ENCODE measurements at places on chromosomes 4 and X.

GRCh38 chrX:31353095-31353494 is 281.3 kb upstream of the FTHL17 start:
- DNase-seq = no peak

GRCh38 chr4:90127706-90128345 is 632 bp downstream of the CCSER1 start:
- peak; percentile 17 for DNase-seq

DNA sequence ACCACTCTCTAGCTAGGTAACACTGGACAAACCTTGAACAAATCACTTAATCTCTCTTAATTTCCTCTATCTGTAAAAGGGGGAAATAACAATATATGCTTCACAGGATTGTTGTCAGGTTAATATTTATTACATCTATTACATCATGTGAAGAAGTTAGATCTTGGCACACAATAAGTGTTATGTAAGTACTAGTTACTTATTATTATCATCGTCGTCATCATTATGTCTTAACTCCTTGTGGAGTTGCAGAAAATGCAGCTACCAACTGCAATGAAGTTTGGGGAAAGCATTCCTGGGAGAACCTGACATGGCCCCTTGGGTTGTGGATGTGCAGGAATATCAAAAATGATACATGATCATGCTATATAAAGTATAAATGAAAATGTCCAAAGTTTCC is 4.8 kb upstream of the JCHAIN start:
- no peak for DNase-seq

DNA sequence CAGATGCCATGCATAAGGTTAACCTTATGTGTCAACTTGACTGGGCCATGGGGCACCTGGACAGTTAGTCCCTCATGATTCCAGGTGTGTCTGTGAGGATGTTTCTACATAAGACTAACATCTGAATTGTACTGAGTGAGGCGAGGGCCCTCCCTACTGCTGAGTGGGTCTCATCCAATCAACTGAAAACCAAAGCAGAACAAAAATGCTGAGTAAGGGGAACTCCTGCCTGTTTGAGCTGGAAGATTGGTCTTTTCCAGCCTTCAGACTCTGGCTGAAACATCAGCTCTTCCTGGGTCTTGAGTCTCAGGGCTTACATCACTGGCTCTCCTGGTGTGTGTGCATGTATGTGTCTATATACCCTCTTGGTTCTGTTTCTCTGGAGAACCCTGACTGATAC is 13.8 kb downstream of the NELFA start:
- no peak for DNase-seq

DNA sequence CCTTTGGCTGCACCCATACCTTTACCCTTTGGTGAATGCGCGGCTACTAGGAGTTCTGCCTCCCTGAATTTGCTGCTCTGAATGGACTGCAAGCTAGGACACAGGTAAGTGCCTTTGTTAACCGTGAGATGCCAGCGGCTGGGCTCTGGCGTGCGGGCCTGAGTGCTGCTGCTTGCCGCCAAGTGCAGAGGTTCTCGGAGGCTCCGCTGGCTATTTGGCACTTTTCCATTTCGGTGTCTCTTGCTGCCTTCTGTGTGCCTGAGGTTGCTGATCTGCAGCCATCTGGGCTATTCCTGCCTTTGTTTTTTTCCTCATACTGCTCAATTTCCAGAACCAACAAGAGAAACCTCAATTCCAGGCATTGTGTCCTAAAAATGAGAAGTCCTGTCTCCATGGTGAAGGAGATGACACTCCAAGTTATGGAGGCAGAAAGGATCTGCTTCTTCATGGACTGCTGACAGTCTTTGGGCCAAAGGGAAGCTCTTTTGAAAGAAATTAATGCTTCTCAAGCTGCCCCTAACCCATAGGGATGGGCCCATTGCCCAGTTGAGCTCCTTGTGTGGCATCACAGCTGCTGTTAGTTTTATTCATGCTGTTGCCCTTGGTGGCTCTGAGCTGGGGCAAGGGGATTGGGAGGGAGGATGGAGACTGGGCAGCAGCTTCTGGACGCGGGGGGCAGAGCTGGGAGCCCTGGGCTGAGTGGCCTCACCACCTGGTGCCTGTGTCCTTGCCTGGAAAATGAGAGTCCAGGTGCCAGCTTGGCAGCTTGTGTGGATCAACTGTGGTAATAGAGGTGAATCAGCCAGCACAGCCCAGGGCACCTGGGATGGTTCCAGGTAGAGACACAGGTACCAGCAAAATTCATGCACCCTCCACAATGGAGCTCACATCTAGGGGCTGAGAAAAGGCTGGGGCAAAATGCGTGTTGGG is 3.8 kb upstream of the TBC1D14 start:
- no peak for DNase-seq

DNA sequence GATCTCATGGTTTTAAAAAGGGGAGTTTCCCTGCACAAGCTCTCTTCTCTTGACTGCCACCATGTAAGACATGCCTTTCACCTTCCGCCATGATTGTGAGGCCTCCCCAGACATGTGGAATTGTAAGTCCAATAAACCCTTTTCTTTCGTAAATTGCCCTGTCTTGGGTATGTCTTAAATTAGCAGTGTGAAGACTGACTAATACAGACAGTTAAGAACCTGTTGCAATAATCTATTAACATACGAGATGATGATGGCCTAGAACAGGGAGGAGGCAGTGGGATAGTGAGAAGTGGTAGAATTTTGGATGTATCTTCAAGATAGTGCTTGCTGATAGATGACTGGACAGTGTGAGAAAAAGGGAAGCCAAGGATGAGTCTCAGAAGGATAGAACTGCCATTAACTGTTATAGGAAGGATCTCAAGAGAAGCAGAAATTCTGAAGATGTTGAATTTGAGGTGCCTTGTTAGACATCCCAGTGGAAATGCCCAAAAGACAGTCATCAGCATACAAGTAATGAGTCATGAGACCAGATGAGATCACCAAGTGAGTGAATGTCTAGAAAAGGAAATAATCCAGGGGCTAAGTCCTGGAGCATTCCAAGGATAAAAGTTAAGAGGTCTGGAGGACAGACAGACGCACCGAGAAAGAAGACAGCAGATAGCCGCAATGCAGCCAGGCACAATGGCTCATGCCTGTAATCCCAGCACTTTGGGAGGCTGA is 38.8 kb upstream of the UGDH start:
- DNase-seq = no peak

DNA sequence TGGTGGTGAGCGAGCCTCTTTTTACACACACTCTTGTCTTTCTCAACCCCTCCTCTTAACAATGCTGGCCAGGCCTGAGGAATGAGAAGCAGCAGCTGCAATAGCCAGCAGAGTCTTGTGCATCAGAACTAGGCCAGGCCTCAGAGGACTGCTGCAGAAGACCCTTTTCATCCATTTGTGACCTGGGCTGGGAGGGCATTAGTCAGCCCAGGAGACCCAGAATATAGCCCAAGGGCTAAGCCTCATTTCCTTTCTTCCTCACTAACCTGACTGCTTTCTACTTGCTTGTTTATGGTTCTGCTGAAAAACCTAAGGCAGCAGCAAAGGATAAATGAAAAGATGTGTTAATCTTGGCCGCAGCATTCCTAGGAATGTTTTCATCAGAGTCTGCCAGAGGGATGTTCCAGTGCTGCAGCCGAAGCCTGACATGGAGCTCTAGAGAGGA is 254.7 kb upstream of the AR start:
- no peak for DNase-seq

- DNase-seq = no peak
Measured at GRCh38 chr4:145890689-145891088, 47.9 kb downstream of the ZNF827 start.

DNA sequence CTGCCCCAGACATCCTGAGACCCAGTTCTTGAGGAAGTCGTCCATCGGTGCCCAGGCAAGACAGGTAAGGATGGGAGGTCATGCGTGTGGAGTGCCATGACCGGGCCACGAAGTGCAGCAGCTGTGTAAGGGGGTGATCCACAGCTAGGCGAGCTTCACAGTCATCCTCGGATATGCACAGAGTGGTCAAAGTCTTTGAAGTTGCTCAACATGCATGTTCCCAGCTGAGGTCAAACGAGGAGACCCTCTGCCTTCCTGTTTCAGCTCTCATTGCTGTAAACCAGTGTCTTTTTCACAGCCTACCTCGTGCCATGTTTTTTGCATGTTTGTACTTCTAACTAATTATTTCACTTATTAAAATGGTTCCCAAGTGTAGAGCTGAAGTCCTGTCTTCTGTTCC is 109.9 kb upstream of the TBL1X start:
- DNase-seq = no peak

- DNase-seq = no peak
Measured at GRCh38 chr4:92064574-92064973, 239.2 kb upstream of the GRID2 start.

- no peak for DNase-seq
Measured at GRCh38 chr4:115165503-115165902, 52.1 kb upstream of the NDST4 start.

GRCh38 chr4:144750348-144750747 is 104.4 kb downstream of the HHIP start:
- no peak for DNase-seq

Data from activated T-cell treated with anti-CD3 and anti-CD28 coated beads, Interleukin-2, amount 50 U/mL, for 48 hours (primary cell).